ENCODE measurements at places on chromosomes 4 and X.

DNA sequence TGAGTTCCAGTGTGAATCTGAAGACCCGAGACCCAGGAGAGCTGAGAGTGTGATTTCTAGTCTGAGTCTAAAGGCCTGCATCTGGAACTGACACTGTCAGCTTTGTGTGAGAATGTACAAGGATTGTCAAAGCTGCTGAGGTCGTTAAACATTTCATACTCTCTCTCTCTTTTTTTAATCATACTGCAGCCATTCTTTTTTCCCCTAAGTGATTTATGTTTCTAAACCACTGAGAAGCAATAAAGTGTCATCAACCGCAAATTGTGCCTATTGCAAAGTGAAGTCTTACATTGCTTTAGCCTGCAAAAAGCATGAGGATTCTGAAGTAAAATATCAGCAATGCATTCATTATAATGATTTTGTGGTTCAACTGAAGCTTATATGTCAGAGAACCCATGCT, 106.0 kb downstream of the ASMT start:
- no peak for DNase-seq

DNA sequence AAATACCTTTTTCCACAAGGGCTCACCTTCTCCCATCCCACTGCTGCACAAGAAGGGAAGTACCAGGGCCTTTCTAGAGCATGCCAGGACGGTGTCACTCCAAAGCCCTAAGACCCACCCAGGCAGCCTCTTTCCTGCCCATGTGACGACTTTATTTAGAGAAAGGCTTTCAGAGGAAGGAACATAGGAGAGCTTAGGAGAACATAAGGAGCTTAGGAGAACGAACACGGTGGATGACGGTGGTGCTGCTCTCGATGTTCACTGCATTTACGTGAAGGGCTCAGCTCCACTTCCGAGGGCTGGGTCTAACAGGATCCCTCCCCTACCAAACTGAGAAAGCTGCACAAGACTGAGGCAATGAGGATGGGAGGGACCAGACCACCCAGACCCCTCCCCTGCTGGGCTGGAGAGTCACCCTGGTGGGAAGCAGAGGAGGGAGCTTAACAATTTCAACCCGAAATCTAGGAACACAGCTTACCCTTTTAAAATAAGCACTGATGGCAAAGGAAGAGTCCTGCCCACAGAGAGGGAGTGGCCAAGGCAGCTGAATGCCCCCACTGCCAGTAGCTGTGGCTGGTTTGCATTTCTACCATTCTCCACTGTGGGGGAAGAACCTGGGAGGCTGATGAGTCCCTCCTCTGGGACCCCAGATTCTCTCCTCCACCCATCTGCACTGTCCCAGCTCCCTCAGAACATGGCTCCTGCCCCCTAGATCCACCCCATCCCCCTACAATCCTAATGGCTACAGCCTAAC, 29.8 kb downstream of the ZFYVE28 start:
- DNase-seq = no peak

GRCh38 chr4:168710353-168710946, 213.6 kb downstream of the PALLD start:
- DNase-seq = peak; percentile 56

DNA sequence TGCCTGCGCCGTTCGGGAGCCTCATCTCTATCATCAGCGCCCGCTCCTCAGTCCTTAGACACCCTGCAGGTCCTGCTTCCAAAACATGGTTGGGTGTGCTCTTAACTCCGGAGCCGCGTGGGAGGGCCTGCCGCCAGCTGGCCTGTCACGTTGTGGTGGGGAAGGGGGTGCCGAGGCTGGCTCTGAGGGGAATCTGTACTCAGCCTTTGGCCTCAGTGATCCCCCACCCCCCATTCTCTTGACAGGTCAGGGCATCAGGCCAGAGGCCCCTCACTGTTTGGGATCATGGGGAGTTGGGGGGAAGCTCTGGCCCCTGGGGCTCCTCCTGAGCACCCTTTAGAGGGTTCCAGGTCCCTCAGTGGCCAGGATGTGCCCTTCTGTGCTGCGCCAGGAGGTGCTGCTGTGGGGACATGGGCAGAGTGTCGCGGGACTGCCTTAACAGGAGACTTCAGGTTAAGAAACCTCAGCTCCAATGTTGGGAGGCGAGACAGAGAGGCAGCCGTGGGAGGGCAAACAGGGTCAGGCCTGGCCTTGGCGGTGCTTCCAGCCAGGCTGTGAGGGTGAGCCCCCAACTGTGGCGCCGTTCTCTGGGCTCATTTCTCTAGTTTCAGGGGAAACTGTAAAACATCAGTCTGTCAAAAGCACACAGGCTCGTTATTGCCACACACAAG, 33.5 kb downstream of the TRMT44 start:
- DNase-seq = no peak

DNA sequence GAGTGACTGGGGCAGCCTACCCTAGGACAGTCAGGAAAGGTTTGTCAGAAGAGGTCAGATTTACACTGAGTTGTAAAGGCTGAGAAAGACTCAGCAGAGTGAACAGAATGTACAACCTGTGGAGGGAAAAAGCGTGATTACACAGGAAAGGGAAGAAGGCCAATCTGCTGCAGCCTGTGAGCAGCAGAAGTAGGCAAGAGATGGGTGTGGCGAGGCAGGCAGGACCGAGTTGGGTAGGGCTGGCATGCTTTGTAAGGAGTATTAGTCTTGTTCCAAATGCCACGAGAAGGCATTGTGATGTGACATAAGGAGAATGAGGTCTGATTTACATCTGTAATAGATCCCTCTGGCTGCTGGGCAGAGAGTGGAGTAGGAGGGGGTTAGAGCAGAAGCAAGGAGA, 12.6 kb downstream of the SGMS2 start:
- DNase-seq = no peak

DNA sequence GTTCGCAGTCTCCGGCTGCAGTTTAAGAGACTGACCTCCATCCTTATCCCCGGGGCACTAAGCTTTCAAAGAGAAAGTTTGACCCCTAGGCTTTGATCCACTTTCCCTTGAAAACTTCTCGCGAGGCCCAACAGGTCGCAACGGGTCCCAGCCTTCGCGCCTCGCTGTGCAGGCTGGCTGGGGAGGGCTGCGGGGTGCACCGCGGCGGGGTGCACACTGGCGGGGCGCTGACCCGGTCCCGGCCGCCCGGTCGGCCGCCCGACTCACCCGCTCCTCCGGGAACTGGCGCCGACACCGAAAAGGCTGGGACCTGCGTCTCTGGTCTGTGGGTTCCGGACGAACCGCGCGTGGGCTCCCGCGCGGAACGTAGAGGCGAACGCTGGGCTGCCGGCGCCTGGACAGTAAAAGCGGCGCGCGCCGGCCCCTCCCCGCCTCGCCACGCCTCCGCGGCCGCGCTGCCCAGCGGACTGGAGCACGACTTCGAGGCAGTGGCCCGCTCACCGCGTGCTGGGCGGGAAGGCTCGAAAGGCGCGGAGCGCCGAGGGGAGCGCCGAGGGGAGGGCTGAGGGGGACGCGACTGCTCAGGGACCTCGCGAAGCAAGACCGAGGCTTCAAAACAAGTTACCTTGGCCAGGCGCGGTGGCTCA, at the start of gene TAF7L:
TSS of gene TAF7L (minus strand) at position 378 of the 647 bp plus-strand sequence. CDS start 3,791 bp downstream, outside the sequence.
- peak; percentile 27 for DNase-seq

GRCh38 chr4:184253072-184253420, 35.4 kb upstream of the ENPP6 start:
- DNase-seq = no peak

DNA sequence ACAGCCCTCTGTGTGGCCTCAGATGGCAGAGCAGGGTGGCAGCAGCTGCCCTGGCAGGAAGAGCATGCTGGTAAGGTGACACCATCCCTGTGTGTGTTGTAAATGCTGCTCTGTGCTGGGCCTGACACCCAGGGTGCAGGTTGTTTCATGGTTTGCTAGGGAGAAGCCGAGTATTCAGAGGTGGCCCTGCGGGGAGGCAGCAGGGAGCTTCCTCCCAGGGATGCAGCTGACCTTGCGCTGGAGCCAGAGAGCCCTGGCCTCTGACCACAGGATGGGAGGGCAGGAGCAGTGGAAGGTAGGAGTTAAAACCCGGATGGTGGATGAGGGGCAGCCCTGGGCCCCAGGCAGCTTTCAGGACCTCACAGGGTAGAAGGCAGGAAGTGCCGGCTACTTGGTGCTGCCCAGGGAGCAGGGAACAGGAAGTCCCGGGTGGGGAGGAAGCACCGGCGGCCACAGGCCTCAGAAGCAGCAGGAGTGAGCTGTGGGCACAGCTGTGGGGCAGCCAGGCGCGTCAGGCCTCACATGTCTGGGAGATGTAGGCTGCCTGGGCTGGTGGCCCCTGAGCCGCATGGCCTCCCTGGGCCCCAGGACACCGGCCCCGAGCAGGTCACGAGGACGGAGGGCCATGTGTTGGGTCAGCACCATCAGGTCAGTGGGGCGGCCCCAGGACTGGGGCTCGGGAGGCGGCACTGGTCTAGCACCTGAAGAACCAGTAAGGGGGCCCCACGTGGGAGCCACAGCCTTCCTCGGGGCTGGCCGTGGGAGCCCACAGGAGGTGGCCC, 19.1 kb downstream of the SH3BP2 start:
- DNase-seq = peak; percentile 39

DNA sequence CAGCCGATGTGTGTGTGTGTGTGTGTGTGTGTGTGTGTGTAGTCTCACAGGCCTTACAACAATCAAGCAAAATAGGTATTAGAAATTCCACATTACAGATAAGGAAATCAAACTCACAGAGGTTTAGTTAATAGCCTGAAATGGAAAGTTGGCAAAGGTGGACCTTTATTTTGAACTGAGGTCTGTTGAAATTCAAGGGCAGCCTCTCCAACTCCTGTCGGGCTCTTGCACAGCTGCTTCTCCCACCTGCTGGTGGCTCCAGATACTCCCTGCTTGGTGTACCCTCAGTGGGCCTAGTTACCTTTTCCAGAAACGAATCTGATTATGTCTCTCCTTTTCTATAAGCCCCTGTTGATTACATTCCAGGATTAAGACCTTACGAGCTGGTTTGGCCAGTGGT, 195.9 kb downstream of the MGST2 start:
- DNase-seq = no peak

DNA sequence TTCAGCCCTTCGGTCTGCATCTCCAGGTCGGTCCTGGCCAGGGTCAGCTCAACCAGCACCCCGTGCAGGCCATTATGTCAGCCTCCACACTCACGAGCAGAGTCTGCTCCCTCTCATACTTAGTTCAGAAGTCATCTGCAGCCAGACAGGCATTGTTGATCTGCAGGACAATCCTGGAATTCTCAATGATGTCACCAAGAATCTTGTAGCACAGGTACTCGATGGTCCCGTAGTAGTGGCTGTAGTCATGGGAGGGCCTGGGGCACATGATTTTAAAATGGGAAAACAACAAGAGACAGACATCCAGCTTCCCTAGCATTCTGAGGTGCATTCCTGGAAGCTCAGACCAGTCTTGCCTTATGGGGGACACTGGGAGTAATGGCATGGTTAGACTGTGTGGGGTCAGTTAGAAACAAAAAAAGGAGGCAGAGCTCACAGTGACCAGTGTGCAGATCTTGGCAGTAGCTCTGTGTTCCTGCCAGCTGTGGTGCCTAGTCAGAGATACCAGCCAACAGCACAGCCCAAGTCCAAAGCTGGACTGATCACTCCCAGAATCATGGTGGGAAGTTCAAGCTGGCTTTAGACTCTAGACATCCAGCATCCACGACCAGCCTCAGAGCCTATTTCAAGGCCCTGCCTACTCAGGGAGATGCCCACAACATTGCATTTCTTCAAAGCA, 31.9 kb downstream of the LRIT3 start:
- no peak for DNase-seq

- no peak for DNase-seq
Measured at GRCh38 chr4:68176500-68176899, 46.8 kb upstream of the TMPRSS11F start.

GRCh38 chr4:119321921-119322687, at the start of gene FABP2:
Gene FABP2, minus strand, starts transcription at chr4:119322138. Its CDS starts 36 bp downstream, at chr4:119322102.
- no peak for DNase-seq

- DNase-seq = peak; percentile 17
Measured at GRCh38 chr4:62003695-62004094, 803.6 kb downstream of the ADGRL3 start.

GRCh38 chr4:17557880-17558279, 19.1 kb upstream of the LAP3 start:
- no peak for DNase-seq

DNA sequence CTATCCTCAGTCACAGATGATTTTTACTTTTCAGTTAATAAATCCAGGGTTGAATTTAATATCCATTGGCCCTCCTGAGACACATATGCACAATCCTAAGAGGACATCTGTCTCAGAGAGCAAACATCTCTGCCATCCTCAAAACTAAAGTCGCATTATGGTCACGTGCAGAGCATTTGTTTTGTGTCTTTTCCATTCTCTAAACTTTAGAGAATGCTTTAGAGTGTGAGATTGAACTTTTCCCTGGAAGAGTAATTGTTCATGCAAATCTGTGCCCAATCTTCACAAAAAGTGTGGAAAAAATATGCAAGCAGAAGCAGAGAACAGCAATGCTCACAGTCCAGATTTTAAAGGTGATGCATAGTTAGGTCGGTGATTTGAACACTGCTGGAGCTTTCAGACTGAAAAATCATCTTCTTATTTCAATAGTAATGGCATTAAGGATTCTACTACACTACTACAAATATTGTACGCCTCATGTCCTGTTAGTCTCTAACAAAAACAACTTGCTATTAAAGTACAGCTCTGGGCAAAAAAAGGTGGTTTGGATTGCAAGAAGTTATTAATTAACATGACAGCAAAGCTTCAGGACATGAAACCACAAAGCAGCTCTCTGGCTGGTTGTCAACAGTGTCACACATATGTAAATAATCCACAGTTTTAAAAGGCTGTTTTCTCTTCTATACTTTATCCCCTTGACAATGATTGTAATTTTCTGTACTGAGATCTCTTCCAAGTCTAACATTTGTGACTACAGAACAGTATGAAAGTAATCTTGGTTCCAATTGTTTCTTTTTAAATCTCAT, 19.9 kb downstream of the DCHS2 start:
- peak; percentile 91 for DNase-seq

DNA sequence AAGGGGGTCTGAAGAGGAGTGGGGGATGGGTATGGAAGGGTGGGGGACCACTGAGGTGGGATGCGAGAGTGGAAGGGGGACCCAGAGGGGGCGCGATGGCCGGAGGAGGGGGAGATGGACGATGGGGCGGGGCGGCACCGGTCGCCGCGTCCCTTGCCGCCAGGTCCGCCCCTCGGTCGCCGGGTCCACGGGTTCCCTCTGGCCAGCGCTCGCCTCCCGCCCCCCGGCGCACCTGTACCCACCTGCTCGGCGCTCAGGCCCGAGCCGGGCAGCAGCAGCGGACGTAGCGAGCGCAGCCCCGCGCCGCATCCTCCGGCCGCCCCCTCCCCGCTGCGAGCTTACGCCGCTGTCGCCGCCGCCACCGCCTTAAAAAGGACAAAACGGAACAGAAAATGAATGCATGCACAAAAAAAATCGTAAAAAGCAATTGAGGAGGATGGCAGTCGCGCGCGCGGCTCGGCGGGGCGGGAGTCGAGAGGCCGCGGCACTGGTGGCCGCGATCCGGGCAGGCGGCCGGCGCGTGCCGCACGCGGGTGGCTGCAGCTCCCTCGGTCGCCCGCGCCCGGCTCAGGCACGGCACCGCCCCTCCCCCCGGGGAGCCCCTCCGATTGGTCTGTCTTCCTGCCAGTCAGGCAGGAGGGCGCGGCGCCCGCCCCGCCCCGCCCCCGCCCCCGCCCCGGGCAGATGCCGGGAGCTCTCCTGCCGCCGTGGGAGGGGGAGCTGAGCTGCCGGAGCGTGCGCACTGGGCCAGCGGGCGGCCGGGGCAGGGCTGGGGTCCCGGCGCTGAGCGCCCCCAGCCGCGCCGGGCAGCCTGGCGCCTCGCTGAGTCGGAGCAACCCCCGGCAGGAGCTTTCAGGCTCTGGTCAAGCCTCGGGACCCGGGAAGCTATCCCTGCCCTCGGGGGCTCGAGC, at the start of gene JAKMIP1:
TSS of gene JAKMIP1 (minus strand) at position 539 of the 911 bp plus-strand sequence. CDS start 87,699 bp downstream, outside the sequence.
- peak; percentile 5 for DNase-seq

Measured in HAP-1 (cell line).